ENCODE measurements at places on chromosomes 3 and 15.

- no peak for DNase-seq
These were observed 18.4 kb downstream of the TM4SF18 start for GRCh38 chr3:149314807-149315578.

DNA sequence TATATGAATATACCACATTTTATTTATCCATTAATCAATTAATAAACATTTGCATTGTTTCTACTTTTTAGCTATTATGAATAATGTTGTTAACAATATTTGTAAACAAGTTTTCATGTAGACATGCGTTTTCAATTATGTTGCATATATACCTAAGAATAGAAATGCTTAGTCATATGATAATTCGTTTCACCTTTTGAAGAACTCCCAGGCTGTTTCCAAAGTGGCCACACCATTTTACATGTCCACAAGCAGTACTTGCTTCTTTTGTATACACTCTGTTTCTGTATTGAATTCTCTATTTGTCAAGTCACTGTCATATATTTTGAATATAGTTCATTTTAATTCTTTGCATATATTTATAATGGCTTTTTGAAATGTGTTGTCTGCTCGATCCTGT is 206.9 kb upstream of the ZBTB20 start:
- no peak for DNase-seq

DNA sequence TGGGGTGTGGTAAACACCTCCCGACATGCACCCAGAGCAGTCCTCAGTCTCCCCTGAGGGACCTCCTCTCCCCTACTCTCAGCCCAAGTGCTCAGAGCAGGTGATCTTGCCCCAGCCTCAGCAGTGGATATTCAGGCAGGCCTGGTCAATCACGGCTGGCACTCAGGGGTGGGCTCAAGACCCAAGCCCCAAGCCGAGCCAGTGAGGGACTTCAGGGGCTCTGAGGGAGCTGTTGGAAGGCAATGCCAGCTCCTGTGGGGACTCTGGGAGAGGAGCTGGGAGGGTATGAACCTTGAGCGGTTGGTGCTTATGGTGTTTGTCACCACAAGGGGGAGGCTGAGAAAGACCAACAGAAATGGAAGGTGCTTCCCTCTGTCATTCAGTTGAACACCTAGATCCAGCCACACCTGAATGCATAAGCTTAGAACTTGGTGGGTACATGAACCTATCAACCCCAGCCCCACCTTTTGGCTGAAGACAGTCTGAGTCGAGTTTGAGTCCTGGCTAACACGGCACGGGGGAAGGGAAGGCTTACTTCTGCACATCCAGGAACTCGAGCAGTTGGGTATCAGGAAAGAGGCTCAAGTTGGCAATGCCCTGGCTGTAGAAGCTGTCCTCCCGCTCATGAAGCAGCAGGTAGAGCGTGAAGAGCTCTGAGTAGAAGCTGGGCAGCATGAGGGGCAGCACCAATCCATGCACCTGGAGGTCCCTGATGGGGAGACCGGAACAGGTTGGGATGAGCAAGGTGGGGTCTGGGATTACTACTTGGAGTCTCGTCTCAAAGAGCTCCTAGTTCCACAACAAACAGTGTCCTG is 19.2 kb downstream of the ALS2CL start:
- no peak for DNase-seq

GRCh38 chr3:150830094-150830681 is 67.2 kb upstream of the SIAH2 start:
- no peak for DNase-seq

DNA sequence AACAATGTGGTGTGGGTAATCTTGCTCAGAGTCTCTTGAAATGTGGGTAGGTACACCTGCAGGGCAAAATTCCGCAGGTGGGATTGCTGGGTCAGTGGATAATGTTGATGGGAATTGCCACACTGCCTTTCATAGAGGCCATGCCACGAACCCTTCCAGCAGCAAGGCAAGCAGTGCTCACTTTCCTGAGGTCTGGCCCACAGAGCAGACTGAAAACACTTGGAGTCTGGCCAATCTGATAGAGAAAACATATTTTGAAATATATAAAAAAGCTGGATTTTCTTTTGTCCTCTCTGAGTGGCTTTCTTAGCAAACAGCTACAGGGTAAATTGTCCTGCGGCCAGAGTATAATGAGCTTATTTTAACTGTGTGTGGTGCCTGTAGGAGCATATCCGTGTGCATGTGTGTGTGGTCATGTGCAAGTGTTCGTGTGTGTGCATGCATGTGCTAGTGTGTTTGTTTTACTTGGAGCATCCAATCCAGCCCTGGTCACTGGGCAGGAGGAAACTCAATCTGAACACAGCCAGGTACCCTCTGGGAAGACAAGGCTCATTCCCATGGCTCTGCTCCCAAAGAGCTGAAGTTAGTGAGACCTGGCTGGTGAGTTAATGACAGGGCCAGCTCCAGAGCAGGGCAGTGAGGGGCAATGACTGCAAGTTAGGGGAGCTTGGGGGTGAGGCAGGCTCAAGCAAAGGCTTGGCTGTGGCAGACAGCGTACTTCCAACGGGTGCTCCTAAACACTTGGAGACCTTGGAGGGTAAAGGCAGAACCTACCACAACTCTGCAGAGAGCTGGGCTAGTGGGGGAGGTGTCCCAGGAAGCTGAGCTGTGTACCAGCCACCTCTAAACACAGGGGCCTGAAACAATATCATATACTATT is 91.3 kb downstream of the PLXNA1 start:
- DNase-seq, result no peak

GRCh38 chr3:120172070-120172469 is 77.8 kb upstream of the GSK3B start:
- DNase-seq, result no peak

GRCh38 chr3:19688767-19689166 is 245.2 kb downstream of the EFHB start:
- no peak for DNase-seq

DNA sequence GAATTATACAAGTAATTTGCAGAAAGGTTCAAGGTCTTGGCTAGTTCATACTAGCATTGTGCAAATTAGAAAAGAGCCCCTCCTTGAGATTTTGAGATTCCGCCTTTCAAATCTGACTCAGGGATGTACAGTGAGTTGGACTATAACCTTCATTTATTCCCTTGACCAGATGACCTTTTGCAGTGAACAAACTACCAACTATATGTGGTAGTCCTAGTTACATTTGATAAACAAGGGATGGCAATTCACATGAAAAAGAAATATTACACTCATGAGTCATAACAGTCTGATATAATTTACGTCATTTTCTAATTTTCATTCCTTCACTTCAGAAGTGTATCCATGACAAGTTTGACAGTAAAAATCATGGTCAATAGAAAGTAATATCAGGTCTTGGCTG is 860.4 kb downstream of the ROBO1 start:
- DNase-seq, result no peak

GRCh38 chr3:115085197-115085865 is 61.8 kb downstream of the ZBTB20 start:
- no peak for DNase-seq

GRCh38 chr15:100898152-100898490 is 18.5 kb downstream of the ALDH1A3 start:
- DNase-seq, result no peak

DNA sequence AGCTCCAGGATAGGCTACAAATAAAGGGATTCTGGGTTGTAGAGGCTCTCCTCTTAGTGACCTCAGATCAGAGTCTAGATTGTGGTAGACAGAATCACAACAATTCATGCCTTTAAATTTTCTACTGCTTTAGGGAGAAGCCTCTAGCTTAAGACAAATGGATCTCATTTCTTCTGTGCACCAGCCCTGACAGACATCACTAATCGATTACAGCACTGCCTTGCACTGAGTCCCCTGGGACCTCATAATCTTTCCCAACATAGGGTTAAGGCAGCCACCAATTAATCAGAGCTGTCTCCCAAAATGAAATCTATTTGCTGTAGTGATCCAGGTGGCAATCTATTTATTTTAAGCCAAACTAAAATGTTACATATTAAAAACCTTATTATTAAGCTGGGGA is 436.5 kb upstream of the WNT5A start:
- no peak for DNase-seq

GRCh38 chr3:156836701-156837100 is 10.5 kb downstream of the LEKR1 start:
- no peak for DNase-seq

DNA sequence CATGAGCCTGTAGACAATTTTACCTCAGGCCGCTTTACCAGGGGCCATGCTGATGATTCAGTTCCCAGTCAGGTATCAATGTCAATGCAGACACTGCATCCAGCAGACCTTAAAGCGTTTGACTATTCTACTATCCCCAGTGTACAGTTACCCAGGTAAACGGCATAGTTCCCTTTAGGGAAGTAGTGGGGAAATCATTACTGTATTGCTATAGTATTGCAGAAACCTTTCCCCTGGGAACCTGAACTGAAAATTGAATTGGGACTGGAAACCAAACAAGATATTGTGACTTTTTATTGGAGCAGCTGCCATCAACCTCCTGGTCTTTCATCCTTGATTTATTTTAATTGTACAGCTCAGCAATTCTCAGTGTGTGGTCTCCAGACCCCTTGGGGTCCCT is 6.6 kb upstream of the INAFM2 start:
- no peak for DNase-seq

DNA sequence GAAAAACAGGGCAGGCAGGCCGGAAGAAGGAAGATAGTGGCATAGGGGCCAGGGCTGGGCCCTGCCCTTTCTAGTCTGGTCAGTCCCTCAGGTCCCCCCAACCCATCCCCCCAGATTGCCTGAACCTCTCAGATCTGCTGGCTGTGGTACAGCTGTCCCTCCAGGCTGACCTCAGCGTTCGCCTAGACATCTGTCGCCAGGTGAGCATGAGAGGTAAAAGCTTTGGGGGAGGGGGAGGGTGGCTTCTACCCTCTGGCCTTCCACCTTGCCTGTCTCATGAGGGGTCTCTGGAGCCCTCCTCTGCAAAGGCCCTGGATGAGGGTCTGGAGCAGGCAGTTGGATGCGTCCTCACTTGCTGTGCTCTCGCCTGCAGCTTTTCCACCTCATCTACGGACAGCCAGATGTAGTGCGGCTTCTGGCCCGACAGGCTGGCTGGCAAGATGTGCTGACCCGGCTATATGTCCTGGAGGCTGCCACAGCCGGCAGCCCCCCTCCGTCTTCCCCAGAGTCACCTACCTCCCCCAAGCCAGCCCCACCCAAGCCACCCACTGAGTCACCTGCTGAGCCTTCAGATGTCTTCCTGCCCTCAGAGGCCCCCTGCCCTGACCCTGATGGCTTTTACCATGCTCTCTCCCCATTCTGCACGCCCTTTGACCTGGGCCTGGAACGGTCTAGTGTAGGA is 20.2 kb downstream of the NBEAL2 start:
- no peak for DNase-seq

GRCh38 chr3:67947808-67948508 is 293.5 kb upstream of the SUCLG2 start:
- peak; percentile 40 for DNase-seq

Data from activated naive CD8-positive, alpha-beta T cell treated with anti-CD3 and anti-CD28 coated beads for 36 hours (primary cell).